ENCODE measurements at places on chromosomes 4 and X.
A peak's percentile ranks its signal among the peaks of the same experiment; 100 is the strongest.

DNA sequence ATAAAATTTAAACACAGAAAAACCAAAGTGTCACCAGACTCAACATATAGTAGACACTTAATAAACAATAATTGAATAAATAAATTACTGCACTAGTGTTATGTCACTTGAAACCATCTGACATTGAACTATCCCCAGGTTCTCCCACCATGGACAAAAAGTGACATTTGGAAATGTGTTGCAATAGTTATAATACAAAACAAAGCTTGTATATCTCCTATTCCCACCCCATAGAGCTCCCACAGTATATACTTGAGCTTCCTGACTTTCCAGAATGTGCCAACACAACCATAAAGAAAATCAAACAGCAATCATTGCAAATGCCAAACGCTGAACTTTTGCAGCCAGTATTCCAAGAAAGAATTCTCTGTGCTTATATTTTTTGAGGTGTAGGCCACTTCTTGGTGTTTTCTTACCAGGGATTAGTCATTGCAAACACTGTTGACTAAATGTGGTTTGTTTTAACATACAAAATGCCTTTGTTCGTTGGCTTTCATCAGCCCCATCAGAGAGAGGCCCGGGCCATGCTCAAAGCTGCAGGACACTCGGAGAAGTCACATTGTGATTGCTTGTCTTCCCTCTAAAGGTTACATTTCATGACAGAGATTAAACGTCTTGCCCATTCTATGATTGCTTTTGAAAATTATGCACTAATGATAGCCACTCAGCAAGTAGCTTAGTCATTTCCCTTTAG lies 33.8 kb downstream of the PPARGC1A start:
- DNase-seq = peak; percentile 8

DNA sequence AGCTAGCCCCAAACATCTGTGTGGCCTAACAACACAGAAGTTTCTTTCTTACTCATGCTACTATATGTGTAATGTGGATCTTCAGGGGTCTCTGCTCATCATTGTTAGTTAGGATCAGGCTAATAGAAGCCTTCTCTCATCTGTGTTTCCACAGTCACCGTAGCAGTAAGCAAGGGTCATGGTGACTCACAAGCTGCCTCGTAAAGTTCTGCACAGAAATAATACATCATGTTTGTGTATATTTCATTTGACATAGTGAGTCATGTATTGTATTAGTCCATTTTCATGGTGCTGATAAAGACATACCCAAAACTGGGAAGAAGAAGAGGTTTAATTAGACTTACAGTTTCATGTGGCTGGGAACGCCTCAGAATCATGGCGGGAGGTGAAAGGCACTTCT lies 38.7 kb downstream of the SLC4A4 start:
- DNase-seq = peak; percentile 61

GRCh38 chr4:91502365-91502764 lies 801.4 kb upstream of the GRID2 start:
- DNase-seq = peak; percentile 65

DNA sequence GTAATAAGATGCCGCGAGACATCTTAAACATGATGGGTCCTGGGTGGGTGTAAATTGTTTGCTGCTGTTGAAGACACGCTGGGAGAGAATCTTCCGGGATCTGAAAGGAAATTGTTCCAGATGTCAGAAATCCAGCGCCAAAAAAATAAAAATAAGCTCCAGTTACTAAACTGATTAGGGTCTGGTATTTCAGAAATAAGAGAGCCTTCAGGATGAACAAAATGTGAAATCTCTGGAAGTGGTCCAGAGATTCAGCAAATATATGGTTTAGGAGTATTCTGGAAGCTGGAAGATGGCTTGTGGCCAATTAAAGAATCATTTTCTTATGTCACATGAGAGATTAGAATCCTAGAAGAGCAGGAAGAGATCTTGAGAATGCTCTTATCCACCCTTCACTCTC lies 75.8 kb upstream of the NHS start:
- no peak for DNase-seq

DNA sequence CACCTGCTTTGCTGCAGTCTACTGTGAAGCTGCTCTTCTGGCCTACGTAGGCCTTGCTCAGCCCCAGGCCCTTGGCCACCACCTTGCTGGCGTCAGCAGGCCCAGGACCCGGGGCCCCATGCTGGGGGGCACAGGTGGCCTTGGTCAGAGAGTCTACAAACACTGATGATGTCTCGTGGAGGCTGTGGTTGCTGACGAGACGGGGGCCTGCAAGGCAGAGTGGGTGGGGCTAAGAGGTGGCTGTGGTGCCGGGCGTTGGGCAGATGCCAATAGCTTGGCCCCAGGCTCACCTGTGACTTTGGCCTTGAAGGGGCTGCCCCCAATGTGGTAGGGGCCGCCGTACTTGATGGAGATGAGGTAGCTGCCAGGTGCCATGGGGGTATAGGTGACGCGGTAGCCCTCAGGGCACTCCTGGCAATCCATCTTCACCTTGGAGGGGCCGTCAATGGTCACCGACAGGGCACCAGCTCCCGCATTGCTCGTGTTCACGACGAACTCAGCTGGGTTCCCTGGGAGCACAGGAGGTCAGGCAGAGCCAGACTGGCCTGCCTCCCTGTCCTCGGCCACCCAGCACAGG lies 25.0 kb downstream of the FLNA start:
- no peak for DNase-seq

DNA sequence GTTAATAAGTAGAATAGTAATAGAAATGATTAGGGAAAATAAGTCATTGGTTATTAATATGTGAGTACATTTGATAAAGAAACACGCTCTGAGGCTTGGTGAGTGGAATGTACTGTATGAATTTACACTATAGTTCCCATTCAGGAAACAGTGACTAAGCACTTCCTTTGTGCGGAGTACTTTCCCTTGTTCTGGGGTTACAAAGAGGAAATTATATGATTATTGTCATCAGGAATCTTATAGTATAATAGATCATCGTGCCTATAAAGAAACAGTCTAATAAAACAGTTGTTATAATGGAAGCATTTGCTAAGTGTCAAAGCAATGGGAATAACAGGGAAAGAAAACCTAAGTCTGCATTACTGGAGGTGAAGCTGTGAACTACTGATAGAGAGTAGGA lies 138.0 kb downstream of the RPA4 start:
- DNase-seq = peak; percentile 47

- no peak for DNase-seq
Observed at GRCh38 chr4:138392751-138393308, 150.7 kb upstream of the SLC7A11 start.

DNA sequence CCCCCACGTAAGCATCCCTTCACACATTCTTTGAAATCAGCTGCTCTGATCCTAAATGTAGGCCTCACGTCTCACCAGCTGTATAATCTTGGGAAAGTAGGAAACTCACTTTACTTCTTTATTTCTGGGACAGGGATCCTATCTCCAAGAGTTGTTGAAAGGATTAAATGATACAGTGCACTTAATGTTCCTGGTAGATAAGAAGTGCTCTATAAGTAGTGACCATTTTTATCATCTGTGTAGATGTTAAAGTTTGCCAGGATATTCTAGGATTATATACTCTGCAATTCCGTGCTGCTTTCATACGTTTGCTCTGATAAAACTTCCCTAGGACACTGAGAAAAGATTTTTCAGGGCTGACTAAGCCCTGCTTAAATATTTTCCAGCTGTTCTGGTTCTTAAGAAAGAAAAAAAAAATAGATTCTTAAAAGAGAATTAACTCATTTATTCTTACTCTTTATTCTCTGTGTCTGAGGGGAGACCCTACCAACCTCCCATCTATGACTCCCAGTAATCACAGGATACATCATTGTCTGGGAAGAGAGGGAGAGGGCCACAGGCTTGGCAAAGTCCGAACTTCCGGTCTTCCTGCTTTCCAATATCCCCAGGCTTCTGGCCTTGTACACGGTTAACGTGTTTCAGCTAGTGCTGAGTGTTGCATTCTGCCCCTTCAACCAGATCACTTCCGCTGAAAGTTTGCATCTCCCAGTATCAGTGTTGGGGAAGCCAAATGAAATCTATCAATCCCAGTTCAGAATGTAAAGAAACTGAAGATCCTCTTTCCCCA lies 269.2 kb downstream of the TRIML1 start:
- DNase-seq = peak; percentile 49

GRCh38 chr4:7787067-7787466 lies 152.6 kb downstream of the AFAP1 start:
- DNase-seq = no peak

DNA sequence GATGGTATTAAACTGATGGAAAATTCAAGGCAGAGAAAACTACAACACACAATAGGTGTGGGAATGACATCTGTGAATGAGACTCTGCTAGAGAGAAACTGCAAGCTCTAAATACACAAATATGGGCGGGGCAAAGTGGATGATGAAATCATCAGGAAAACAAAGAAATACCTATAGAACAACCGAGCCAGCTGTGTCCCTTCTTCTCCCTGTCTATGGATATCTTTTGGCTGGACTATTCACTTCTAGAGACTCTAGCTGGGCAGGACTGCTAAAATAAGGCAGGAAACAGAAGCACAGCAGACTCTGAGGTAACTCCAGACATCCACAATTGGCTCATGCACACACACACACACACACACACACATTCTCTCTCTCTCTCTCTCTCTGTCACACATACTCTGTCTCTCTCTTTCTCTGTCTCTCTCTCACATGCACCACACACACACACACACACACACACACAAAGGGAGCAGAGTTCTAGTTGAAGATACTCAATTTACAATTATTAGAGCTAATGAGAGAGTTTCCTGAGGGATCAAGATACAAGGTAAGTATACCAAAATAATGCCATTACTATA lies 27.2 kb upstream of the EDNRA start:
- DNase-seq = peak; percentile 83

GRCh38 chrX:51192104-51192503 lies 140.5 kb upstream of the NUDT10 start:
- DNase-seq = no peak

DNA sequence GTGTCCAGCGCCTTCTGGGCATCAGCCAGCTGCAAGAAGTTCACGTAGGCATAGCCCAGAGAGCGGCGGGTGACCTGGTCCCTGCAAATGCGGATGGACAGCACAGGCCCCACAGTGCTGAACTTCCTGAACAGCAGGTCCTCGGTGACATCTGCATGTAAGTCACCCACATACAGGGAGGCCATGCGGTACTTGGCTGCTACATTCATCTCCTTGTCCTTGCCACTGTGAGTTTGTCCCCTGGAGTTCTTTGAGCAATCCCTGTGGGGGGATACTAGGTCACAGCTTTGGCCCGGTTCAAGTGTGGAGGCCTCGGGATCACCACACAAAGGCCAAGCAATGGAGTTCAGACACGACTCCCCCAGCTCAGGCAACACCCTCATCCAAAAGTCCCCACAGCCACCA lies 776 bp downstream of the PABPC4L start:
- no peak for DNase-seq

- no peak for DNase-seq
Observed at GRCh38 chr4:69025999-69026387, 70.3 kb upstream of the UGT2B7 start.

DNA sequence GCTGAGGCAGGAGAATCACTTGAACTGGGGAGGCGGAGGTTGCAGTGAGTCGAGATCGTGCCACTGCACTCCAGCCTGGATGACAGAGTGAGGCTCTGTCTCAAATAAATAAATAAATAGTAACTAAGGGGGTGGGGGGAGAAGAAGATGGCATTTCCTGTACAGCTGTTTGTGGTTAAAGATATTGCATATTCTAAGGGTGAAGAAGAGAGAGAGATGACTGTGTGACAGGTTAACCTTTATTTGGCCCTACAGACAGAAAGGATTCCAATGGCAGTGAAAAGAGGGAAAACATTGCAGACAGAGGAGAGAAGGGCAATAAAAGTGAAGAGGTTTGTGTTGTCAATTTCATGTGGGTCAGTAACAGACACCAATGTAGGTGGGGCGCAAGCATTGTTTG lies 9.4 kb downstream of the TASL start:
- peak; percentile 17 for DNase-seq

GRCh38 chr4:94960708-94961107 lies 203.0 kb downstream of the BMPR1B start:
- no peak for DNase-seq

DNA sequence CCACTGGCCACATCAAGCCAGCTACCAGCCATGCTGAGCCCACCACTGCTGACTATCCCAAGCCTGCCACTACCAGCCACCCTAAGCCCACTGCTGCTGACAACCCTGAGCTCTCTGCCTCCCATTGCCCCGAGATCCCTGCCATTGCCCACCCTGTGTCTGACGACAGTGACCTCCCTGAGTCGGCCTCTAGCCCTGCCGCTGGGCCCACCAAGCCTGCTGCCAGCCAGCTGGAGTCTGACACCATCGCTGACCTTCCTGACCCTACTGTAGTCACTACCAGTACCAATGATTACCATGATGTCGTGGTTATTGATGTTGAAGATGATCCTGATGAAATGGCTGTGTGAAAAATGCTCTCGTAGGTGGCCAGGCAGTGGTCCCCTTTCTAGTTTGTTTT lies 4.7 kb downstream of the GPR50 start:
- no peak for DNase-seq

DNA sequence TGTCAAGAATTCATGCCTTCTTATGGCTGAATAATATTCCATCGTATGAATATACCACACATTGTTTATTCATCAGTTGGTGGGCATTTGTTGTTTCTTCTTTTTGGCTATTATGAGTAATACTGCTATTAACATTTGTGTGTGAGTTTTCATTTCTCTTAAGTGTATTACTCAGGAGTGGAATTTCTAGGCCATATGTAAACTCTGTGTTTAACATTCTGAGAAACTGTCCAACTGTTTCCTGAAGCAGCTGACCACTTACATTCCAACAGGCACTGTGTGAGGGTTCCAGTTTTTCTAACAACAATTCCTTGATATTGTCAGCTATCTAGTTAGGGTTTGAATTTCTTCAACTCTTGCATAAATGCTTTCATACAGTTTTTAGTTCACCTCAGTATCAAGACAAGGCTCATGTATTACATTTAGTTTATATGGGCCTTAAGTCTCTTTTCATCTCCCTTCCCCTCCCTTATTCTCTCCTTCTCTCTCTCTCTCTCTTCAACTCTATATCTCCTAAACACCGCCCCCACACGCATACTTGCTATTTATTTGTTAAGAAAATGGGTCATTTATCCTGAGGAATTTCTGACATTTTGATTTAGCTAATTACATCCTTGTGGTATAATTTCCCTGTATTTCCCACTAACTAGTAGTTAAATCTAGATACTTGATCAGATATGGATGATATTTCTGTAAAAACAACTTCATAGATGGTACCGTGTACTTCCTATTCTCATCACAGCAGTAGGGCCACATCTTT lies 77.4 kb downstream of the WDR19 start:
- no peak for DNase-seq

DNA sequence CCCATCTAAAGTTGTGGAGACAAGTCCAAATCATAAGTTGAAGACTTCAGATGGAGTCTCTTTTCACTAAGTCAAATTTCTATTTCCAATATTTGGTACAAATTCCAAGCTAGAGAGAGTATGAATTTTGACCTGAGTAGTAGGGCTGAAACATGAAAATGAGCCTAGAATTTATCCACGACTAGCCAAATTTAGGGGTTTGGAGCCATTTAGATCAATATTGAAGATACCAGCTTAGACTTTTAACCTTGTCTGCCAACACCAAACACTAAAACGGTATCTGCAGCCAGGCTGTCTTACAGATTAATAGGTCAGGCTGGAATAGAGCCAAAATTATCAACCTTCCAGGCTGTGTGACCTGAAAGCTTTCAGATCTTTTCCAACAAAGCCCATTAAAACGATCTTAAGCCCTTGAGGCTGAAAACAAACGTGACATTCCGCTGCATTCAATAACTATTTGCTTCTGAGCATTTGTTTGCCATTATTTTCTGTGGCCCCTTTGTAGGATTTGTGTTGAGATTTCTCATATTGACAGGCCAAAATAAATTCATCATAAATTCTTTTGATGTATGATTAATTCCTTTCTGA lies 268.7 kb upstream of the DKK2 start:
- DNase-seq = no peak

- DNase-seq = no peak
Observed at GRCh38 chr4:25454476-25454875, 77.4 kb downstream of the ANAPC4 start.

- no peak for DNase-seq
Observed at GRCh38 chr4:13721894-13722293, 94.4 kb upstream of the BOD1L1 start.

Data from epithelial cell of esophagus (primary cell).